Inflammatory macrophage treated with lipopolysaccharide for 4 hours (primary cell): ENCODE measurements at places on chromosomes 13 and 19.
A peak's percentile ranks its signal among the peaks of the same experiment; 100 is the strongest.

- no peak for DNase-seq
Observed at GRCh38 chr13:52070929-52071523, 46.5 kb downstream of the UTP14C start.

GRCh38 chr19:18878058-18878797 lies 17.7 kb downstream of the CERS1 start:
- DNase-seq = no peak

DNA sequence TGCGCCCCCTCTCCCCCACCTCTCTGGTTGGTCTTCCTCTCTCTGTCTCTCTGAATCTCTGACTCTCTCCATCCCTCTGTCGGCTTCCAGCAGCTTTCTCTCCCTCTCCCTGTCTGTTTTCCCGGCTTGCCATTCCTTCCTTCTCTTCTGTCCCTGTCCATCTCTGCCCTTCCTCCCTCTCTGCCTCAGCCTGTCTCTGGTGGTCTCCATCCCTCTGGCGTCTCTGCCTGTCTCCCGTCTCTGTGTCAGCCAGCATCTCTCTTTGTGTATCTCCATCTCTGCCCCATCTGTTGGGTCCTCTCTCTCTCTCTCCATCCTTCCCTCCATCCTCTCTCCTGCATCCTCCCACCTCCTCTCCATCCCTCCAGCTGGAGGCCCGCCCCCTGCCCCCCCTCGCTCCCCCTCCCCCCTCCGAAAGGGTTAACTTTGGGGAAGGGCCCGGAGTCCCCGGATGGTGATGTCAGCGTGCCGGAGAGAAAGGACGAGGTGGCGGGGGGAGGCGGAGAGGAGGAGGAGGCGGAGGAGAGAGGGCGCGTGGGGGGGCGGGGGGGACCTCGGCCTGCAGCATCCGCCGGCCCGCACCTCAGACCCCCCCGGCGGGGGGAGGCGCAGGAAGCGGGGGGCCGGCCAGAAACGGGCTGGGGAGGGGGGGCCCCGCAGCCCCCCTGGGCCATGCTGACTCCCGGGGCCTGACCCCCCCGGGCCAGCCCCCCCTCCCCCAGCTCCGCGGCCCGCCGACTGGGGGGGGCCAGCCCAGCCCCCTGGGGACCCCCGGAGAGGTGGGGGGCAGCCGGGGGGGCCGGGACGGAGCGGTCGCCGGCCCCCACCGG lies at the start of gene BRSK1:
BRSK1 (plus strand) TSS at position 450 of the 830 bp plus-strand sequence. CDS start 446 bp downstream, outside the sequence.
- DNase-seq = no peak

DNA sequence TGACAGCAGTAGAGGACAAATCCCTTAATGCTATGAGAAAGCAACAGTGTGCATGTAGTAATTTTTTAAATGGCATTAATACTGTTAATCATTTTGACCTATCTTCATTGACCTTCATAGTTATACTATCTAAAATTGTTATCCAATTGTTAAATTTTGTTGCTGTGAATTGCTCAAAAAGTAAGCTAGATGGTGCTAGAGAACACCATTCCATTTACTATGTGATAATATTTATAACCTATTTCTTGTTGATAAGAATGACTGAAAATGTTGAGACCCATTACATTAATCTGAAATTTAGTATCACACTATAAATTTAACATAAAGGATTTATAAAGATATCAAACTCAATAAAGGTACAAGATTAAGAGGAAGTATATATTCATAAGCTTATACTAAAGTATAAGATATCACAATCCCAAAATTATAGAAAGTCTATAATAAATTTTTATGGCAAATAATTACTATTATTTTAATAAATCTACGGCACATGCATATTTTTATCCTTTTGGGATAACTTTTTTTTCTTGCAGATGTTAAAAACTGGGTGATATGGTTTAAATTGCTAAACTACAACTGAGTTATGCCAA lies 1573.3 kb downstream of the PCDH9 start:
- DNase-seq = no peak

GRCh38 chr13:36157480-36157879 lies 26.3 kb upstream of the DCLK1 start:
- no peak for DNase-seq

DNA sequence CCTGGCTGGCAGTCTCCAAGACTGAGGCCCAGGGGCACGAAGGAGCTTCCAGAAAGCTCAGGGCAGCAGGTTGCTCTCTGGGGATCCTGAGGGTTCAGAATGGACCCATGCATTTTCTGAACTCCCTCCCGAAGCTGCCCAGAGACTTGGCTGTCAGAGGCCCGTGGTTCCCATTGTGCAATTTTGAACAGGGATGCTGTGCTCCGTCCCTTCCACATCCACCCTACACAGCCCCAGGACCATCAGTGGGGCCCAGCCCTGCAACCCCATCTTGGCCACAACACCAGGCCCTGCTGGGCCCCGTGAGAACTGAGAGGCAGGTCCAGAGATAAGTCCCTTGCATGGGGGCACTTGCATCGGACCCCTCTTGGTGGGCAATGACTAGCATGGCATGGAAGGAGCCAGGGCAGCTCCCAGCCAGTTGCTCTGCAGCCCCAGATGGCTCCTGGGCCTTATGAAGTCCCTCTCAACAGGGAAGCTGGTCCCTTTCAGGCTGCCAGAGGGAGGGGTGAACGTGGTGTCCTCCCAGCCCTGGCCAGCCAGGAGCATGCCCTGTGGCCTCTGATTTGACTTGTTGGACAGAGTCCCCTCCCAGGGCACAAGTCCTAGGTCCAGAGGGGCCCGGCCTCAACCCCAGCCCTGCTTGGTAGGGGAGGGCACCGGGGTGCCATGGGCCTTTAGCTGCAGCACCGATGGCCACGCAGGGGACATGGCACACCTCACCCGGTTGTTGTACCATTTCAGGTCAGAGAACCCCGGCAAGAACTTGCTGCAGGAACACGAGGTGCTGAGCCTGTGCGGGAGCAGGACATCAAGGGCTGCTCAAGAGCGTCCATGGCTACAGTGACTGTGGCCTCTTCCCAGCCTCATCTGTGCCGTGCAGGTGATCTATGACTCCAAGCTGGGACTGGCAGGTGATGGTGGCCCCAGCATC lies 17.3 kb upstream of the ZNF14 start:
- DNase-seq = no peak

DNA sequence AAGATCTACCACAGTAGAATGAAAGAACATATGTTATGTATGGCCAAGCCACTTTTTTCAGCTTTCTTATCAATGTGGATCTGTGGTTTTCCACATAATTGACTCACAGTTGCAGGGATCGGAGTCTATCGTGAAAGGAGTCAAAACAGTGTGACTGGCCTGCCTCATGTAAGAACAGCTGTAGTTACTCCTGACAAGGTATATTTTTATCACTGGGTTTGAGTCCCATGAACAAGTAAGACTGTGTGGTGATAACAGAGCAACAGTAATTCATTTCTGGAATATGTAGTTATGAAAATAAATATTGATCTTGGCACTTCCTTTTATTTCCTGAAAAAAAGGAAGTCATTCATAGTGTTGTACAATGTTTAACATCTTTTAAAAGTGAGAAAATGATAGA lies 416.6 kb downstream of the KLF12 start:
- DNase-seq = no peak

- no peak for DNase-seq
Observed at GRCh38 chr13:85283408-85283807, 515.8 kb downstream of the SLITRK6 start.

- no peak for DNase-seq
Observed at GRCh38 chr19:29287061-29287460, 74.1 kb upstream of the UQCRFS1 start.

DNA sequence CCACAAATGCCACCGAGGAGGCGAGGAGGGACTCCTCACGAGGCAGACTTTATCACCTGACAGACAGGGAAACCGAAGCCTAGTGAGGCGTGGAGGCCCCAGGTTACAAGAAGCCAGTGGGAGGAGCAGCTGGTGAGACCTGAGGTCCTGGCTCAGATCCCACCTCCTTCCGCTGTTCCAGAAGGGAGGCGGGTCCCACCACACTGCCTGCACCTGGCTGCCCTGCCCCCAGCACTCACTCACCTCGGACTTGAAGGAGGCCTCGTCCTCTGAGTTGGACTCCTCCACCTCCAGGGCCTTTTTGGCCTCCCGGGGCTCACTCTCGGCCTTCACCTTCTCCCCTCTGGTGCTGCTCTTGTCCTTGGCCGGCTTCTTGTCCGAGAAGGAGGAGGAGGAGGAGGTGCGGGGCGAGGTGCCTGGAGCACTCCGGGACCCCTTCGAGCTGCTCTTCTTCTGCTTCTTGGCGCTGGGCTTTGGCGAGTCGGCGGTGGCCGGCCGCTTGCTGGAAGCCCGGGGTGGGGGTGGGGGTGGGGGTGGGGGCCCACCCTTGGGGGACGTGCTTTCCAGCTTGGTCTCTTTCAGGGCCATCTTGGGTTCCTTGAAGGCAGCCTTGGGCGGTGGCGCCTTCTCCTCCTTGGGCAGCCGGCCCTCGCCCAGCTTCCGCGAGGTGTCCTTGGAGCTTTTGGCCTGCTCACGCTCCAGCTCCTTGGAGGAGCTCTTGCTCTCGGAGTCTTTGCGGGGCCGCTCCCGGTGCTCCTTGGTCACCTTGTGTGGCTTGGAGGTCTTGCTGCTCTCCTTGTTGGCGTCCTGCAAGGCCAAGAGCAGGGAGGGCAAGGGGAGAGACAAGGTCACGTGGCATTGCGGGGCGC lies 57.7 kb downstream of the MLLT1 start:
- DNase-seq = no peak

- peak; percentile 12 for DNase-seq
Observed at GRCh38 chr13:51959773-51960172, 51.5 kb downstream of the ATP7B start.

GRCh38 chr13:61253105-61253877 lies 162.4 kb downstream of the PCDH20 start:
- DNase-seq = no peak

- DNase-seq = no peak
Observed at GRCh38 chr13:93603043-93603442, 376.4 kb downstream of the GPC6 start.

- no peak for DNase-seq
Observed at GRCh38 chr19:11384778-11385129, 640 bp upstream of the EPOR start.

- no peak for DNase-seq
Observed at GRCh38 chr13:68078874-68079273, 848.7 kb upstream of the PCDH9 start.

GRCh38 chr19:33493401-33494275 lies 28.0 kb downstream of the PEPD start:
- no peak for DNase-seq

- peak; percentile 92 for DNase-seq
Observed at GRCh38 chr13:36818804-36819738, at the start of gene RFXAP. TSS of gene RFXAP (plus strand) at chr13:36819222. CDS start at chr13:36819358, 136 bp downstream.

- DNase-seq = no peak
Observed at GRCh38 chr13:86909318-86909717, 761.9 kb upstream of the SLITRK5 start.

GRCh38 chr19:43446746-43447489 lies 18.5 kb downstream of the LYPD3 start:
- DNase-seq = peak; percentile 77

DNA sequence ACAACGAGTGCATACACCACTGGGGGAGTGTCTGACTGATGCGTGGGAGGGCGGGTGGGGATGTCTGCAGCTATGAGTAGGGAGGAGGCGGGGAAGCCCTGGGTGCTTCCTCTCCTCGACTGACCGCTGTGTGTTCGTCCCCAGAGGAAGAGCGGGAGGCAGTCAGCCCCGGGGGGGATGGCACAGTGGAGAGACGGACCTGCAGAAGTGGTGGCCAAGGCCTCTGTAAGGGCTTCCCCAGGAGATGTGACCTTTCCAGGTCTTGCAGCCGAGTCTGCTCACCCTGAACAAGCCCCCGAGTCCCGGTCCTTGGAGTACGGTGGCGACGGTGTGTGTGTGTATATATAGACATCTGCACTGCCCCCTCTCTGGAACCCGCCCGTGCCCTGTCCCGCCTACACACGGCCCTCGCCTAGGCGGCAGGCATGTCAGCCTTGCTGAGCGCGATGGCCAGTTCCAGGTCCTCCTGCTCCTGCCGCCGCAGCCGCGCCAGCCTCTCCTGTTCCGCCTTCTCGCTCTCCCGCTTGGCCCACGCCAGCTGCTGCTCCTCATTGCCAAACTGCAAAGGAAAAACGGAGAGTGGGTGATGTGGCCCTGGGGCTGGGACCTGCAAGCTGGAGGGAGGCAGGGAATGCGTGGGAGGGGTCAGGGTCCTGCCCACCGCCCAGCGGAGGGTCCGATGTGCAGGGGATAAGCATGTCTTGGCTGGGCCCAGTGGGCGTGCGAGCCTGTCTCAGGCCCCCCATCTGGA lies 30.8 kb downstream of the KLF2 start:
- peak; percentile 56 for DNase-seq

DNA sequence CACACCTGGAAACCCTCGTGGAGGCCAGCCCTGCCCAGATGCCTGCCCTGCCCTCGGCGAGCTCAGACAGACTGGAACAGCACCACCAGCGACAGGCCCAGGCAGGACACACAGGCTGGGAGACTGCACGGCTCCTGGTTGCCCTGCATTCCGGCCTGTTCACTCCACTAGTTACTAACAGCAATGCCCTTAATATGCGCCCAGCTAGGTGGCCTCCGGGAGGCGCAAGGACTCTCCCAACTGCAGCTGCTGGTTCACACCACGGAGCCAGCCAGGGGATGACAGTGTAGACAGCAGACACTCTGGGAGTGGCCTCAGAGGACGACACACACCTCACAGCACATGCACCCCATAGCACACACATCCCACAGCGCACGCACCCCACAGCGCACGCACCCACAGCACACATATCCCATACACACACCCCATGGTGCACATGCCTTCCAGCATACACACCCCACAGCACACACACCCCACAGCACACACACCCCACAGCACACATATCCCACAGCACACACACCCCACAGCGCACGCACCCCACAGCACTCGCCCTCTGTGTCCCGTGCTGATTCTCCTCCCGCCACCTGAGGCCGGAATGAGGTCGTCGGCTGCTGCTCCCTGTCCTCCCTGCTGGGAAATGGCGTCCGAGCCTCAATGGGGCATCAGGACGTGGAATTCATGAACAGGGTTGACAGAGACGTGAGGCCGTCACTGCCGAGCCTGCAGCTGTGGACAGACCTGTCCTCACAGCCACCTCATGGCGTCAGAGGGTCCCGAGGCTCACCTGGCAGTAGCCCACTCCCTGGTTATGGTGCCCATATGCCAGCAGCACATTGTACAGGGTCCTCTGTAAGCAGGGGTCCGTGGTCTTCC lies 13.6 kb downstream of the GRTP1 start:
- no peak for DNase-seq

DNA sequence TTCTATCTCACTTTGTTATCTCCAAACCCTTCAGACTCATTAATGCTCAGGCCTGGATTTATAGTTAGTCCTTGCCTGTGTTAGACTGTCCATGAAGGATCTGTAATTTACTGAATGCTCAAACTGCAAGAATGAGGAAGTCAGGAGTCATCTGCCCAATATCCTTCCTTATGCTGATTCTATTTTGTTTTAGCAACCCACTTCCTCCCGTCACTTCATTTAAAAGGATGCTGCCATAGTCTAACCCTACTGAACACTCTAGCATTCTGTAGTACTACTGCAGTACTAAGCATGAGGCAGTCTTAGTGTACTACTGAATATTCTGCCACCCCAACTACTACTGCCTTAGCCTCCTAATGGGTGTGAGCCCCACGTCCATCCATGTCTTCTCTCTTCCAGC lies 1.5 kb downstream of the FCAR start:
- peak; percentile 81 for DNase-seq

DNA sequence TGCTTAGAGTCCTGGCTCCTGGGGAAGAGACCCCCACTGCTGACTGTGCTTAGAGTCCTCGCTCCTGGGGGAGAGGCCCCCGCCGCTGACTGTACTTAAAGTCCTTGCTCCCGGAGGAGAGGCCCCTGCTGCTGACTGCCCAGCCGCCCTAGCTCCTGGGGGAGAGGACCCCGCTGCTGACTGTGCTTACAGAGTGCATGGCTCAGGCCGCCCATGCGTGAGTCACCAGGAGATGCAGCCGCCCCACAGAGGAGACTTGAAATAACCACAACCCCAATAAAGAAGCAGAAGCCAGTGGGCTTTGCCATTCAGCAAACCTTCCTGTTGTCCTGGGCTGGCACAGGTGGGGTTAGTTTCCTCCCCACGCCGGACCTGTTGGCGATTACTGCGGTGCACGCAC lies 79.2 kb upstream of the C13orf46 start:
- DNase-seq = peak; percentile 40
